ENCODE measurements at places on chromosomes 4 and X.

DNA sequence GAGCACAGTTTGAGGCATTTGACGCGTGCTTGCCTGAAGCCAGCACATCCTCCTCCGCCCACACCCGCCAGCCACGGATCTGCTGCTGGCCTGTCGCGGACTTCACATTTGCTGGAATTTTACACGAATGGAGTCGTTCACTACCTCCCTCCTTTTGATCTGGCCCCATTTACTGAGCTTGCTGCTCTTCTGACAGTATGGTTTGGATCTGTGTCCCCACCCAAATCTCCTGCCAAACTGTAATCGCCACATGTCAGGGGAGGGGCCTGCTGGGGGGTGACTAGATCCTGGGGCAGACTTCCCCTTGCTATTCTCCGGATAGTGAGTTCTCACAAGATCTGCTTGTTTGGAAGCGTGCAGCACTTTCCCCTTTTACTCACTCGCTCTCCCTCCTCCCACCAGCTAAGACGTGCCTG is 19.9 kb upstream of the CPLX1 start:
- DNase-seq: no peak

- DNase-seq: peak; percentile 40
These were observed 57.1 kb downstream of the ENPEP start for GRCh38 chr4:110532901-110533589.

GRCh38 chr4:70426789-70427188 is 29.0 kb downstream of the OPRPN start:
- no peak for DNase-seq

DNA sequence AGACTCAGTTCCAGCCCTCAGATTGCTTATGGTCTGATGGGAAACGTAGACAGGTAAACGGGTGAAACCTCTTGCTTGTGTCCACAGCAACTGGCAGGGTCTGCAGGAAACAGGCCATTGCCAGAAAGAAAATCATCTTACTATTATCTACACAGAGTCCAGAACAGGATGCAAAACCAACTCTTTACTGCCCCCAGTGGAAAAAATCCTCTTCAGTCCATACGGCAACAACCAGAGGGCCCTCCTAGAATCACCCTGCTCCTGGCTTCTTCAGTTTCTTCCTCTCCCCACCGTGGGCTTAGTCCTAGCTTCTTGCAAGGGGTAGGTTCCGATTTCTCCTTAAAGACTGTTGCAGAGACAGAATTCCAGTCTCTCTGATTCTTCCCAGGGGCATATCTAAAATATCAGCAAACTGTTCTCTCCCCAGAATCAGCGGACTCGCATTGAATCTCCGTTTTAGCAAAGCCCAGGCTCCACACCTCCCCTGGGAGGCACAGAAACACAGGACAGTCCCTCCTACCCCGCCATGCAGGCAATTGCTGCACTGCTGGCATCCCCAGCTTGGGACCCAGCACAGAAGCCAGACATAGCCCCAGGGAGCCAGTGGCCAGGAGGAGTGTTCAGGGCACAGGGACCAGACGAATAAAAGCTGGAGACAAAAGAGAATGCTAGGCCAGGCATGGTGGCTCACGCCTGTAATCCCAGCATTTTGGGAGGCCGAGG is 41.0 kb upstream of the SH3RF1 start:
- DNase-seq: no peak

DNA sequence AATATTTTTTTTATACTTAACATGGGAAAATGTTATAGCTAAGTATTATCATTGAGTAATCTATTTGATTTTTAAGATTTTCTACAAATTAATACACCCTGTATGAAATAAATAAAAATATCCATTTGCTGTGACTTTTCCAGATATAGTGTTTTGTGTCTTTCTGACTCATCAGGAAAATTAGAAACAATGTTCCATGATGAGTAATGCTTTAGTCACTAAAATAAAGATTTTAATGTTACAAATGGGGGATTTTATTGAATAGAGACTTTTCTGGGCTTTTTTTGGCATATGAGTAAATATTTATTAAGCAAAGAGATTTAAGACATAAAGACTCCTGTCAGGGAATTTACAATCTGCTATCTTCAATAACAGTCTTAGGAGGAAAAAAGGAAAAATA is 279.2 kb upstream of the NOCT start:
- peak; percentile 2 for DNase-seq

- DNase-seq: no peak
These were observed 284.1 kb upstream of the EPHA5 start for GRCh38 chr4:65954416-65954815.

GRCh38 chr4:7546809-7547367 is 112.2 kb upstream of the PSAPL1 start:
- no peak for DNase-seq

DNA sequence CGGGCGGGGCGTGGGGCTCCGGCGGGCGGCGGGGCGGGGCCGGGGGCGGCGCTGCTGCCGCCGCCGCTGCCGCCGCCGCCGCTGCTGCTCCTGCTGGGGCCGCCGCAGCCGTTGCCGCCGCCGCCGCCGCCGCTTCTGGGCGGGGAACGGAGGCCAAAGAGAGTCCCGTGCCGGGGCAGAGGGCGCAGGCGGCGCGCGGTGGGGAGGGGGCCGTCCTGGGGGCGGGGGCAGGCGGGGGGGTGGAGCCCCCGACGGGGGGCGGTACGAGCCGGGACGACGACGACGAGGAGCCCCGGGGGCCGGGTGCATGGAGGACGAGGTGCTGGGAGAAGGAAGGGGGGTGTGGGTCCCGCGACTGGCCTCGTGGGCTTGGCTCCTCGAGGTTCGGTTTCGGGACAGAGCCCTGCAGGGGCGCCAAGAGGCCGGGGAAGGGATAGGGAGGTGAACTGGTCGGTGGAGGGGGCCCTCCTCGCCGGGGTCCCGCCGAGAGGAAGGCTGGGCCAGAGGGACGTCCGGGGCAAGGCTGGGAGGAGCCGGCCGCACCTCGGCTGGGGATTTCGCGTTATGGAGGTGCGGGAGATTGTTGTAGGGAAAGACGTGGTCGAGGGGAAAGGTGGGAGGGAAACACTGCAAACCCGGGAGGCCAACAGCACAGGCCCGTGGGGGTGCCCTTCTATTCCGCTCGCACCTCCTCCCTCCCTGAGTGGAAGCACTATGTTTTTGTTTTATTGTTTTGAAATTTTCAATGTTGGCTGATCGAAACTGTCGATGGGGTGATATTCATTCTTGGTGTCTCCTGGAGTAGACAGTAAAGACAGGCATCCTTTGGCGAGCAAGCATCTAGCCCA is 1.9 kb downstream of the BCORL1 start:
- DNase-seq: no peak

GRCh38 chr4:166460769-166461550 is 587.9 kb downstream of the TLL1 start:
- DNase-seq: no peak
